ENCODE measurements at places on chromosomes 5 and 9.

GRCh38 chr9:97382099-97382718 lies 29.7 kb upstream of the TDRD7 start:
- DNase-seq: no peak

DNA sequence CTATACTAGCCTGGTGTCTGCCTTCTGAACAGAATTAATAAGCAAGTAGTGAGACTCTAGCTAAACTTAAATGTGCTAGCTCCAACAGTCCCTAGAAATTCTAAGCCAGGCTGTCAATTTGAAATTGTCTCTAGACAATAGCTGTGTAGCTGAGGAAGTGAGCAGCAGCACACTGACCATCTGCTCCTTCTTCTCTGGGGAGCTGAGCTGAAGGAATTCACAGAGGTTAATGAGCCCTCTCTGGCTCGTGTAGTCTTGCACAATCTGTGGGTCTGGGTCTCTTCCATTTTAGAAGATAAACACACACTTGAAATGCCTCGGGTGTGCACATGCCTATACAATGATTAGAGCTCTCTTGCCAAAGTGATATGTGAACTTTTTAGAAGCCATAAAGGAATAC lies 63.5 kb upstream of the BARX1 start:
- DNase-seq: no peak

DNA sequence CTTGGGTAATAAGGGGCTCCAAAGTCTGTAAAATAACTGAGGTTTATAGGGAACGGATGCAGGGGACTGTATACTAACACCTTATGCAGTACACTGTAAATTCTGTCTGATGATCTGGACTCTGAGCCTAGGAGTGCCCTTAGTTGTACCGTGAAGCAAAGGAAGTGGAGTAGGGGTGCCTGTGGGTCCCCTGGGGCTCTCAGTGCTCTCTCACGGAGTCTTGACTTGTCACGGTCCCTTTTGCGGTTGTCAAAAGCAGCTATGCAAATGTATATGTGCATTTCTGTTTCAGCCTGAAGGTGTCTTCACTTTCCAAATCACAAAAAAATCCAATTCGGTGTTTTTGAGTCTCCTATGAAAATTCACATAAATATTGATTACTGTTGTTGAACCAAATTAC lies 17.8 kb downstream of the DMRT1 start:
- DNase-seq: no peak

- no peak for DNase-seq
Measured at GRCh38 chr5:6708814-6709213, 4.4 kb upstream of the TENT4A start.

- DNase-seq: no peak
Measured at GRCh38 chr5:137310051-137310730, 188.9 kb downstream of the SPOCK1 start.

GRCh38 chr5:148973455-148973854 lies 89.4 kb downstream of the SH3TC2 start:
- no peak for DNase-seq

GRCh38 chr5:53397141-53397757 lies 83.2 kb upstream of the FST start:
- DNase-seq: no peak

DNA sequence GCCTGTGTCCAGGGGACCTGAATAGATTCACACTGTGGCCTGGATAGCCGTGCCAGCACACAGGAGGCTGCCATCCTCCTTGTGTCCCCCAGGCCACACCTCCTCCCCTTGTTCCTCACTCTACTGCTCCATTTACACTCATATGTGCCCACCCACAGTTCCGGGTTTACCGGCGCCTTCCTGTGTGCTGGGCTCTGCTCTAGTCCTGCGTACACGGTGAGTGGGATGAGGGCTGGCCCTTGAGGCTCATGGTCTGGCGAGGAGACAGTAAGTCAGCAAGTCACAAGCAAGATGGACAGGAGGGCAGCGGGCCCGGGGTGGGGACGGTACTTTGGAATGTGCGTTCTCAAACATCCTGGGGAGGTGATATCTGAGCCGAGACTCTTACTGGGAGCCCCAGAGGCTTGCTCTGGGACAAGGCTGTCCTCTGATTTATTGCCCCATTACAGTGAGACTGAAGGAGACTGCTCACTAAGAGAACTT lies 32.4 kb upstream of the NXNL2 start:
- DNase-seq: peak; percentile 65

- no peak for DNase-seq
Measured at GRCh38 chr9:76789840-76790239, 25.6 kb downstream of the PCA3 start.

DNA sequence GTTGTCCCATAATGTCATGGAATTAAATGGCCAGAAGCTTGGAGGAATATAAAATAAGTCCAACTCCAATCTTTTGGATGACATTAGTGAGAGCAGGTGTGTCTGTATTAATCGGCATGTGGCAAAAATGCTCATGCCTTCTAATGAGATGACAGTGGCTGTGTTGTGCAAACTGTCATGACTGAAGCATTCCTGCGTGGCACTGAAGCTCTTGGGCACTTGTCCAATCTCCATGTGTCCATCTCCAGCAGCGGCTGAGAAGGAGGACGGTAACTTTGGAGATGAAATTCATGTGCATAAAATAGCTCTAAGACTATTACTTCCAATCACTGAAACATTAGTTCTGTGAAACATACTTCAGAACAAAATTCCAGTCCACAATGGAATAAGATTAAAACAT lies 697.5 kb upstream of the GRAMD2B start:
- DNase-seq: no peak

DNA sequence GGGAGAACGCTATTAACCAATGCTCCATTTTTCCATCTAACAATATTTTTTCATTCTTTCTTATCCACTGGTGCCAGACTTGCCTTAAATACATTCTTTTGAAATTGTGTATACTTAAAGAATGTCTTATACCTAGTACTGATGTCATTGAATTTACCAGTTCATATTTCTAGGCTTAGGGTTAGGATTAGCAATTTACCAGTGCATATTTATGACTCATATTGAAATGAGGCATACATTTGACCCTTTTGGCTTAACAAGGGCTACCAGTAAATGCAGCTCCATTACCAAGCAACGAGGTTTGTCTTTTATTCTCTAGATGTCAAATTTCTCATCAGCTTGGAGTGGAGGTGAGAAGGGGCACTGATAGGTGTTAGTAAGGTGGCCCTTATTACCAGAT lies 89.5 kb downstream of the CDH9 start:
- no peak for DNase-seq

GRCh38 chr5:72615061-72615460 lies 107.9 kb upstream of the ZNF366 start:
- DNase-seq: no peak

DNA sequence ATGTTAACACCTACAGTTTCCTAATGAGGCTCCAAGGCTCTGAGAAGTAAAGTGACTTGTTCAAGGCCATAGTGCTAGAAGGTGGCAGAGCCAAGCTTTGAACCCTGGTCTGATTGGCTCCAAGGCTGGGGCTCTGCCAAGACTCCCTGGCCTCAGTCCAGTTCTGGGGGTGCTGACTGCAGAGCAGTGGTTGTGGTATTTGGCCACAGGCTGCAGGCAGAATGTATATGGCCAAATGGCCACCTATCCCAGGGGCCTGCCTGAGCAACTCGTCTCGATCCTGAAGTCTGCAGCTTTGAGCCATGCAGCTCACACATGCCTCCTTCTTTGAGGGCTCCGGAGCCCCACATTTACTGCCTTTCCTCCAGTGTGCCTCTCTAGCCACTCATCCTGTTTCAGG lies 9.7 kb upstream of the NEK6 start:
- DNase-seq: peak; percentile 48

- no peak for DNase-seq
Measured at GRCh38 chr5:138793575-138793974, 40.4 kb downstream of the CTNNA1 start.

- no peak for DNase-seq
Measured at GRCh38 chr9:136268318-136268717, 22.7 kb upstream of the QSOX2 start.

DNA sequence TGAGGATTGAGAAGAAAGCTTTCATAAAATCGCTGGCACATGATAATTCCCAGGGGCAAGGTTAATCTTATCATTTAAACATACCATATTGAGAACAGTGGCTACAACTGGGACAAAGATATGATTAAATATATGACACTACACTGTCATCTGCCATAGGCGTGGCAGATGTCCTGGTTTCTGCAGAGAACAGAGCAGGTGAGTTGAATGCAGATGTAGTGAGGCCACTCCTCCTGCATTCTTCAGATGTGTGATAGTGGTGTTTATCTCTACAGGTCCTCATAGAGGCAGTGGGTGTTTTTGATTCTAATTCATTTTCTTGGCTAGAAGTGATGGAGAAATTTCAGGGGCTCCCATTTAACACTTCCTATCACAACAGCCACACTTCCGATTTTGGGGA lies 237.0 kb upstream of the CDH9 start:
- DNase-seq: no peak

DNA sequence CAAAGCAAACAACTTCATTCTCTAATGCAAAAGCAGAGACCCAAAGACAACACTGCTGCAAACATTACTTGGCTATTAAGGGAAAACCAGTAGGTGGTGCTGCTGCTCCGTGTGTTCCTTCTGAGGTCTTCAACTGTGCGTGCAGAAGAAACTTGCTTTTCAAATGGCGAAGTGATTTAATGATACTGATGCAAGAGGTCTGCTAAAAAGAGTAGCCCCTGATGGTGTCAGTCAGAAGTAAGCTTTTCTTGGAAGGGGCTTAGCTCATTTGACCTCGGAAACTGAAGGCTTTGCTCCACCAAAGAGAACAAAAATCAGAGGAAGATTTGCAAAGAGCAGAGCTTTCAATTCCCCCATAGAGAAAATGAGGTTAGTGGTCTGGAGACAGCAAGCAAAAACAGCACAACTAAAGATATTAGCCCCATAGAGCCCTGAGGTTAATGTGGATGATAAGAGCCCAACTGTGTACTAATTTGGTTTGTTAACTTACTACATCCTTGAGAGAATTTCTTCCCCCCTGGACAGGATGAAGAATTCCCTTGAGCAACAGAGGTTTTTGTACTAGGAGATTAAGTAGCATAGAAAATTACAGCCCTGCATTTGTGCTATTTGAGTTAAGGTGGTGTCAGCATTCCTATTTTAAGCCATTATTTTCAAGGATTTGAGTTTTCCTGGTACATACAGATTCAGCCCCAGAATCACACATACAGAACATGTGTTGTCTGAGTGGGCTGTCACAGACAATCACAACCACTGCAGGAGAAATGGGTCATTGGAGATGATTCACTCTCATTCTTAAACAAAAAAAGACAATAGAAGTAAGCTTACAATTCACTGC lies 153.2 kb upstream of the C9orf72 start:
- no peak for DNase-seq

- DNase-seq: no peak
Measured at GRCh38 chr9:127566351-127567001, 45.6 kb upstream of the STXBP1 start.

DNA sequence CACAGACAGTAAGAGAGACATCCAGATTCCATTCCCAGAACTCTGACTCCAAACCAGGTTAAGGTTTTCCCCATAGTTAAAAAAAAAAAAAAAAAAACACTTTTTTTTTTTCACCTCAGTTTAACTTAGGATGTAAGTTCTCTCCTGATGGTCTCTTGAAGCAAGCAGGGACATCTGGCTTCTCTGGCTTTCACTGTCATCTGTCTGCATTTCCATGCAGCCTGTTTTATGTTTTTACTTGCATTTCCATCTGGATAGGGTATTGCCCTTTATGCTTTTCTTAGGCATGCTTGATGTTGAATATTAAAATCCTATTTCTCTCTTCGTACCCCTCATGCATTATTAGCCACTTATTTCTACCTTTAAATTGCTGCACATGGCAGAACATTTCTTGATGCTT lies 135.3 kb upstream of the WWC1 start:
- no peak for DNase-seq

DNA sequence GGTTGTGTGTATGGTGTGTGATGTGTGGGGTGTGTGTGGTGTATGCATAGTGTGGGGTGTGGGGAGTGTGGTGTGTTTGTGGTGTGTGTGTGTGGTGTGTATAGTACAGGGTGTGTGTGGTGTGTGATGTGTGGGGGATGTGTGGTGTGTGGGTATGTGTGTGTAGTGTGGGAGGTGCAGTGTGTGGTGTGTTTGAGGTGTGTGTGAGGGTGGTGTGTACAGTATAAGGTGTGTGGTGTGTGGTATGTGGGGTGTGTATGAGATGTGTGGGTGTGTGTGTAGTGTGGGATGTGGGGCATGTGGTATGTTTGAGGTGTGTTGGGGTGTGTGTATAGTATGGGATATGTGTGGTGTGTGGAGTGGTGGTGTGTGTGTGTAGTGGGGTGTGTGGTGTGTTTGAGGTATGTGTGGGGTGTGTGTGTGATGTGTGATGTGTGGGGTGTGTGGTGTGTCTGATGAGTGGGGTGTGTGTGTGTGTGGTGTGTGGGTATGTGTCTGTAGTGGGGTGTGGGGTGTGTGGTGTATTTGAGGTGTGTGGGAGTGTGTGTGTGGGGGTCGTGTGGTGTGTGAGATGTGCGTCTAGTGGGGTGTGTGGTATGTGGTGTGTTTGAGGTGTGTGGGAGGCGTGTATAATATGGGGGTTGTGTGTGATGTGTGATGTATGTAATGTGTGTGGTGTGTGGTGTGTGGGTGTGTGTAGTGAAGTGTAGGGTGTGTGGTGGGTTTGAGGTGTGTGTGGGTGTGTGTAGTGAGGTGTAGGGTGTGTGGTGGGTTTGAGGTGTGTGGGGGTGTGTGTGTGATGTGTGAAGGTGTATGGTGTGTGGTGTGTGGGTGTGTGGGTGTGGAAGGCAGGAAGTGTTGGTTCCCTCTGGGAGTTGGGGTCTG lies 8.6 kb downstream of the ECSCR start:
- peak; percentile 32 for DNase-seq

GRCh38 chr5:58366461-58366860 lies 93.4 kb downstream of the PLK2 start:
- no peak for DNase-seq

DNA sequence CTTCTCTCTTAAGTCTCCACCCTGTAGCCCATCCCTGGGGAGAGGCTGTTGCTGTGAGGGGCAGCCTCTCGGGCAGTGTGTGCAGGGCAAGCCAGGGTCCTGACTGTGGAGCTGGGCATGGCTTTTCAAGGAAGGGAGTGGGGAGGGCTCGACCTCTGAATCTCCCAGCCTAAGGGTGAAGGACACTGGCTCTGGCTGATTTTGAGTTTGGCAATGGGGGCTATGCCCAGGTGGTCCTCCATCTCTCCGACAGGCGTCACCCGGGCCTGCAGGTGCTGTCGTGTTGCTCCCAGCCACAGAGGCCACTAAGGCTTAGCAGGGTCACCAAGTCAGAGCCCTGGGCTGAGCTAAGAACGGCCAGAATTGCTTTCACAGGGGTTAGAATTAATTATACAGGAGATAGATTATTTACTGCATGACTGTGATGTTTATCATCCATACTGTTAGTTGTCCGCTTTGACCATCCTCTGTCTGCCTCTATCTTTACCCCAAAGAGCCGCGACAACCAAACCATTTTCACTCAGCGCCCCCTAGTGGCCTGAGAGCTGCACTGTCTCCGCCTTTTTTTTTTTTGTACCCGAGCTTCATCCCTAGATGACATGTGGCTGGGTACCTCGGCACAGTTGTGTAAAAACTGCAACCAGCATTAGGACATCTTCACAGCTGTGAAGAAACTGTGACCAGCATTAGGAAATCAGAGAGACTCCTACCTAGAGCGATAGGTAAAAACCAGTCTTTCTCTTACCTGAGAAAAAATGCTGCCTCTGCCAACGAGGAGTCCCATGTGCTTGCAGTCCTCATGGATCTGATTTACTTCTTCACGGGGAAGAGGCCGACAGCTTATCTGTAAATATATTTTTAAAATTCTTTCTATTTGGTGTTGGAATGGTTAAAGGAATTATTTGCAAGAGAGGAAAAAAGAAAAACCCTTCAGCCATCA lies 44.5 kb downstream of the AGXT2 start:
- no peak for DNase-seq

GRCh38 chr9:128340691-128341434 lies 536 bp downstream of the SLC27A4 start:
- no peak for DNase-seq

Data from chondrocyte (in vitro differentiated cells).